Hematopoietic multipotent progenitor cell (in vitro differentiated cells): ENCODE measurements at places on chromosomes 16 and 17.

DNA sequence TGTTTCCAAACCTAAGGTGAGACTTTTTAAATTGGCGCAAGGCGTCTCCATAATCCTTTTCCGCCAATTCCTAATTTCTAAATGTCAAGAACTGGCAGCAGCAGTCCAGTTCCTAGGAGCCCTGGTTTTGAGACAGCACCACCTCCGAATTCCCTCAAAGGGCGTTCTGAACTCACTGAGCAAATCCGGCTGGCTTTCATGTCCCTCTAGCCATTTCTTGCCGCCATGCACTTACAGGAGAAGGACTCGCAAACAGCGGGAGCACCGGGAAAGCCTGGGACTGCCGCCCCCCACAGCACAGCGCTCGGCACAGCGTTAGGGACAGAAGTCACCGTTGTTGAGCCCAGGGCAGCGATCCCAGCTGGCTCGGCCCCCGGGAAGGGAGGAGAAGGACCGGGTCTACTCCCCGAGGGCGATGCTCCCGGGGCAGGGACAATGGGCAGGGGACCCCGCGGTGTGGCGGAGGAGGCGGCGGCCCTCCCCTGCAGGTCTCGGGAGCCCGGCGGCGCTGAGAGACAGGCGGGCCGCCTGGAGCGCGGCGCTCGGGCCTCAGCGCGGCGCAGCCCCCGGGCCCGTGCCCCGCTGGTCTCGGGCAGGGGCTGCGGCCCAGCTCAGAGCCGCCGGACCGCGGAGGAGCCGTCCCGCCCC lies 545 bp downstream of the ARHGAP17 start:
- no peak for DNase-seq

DNA sequence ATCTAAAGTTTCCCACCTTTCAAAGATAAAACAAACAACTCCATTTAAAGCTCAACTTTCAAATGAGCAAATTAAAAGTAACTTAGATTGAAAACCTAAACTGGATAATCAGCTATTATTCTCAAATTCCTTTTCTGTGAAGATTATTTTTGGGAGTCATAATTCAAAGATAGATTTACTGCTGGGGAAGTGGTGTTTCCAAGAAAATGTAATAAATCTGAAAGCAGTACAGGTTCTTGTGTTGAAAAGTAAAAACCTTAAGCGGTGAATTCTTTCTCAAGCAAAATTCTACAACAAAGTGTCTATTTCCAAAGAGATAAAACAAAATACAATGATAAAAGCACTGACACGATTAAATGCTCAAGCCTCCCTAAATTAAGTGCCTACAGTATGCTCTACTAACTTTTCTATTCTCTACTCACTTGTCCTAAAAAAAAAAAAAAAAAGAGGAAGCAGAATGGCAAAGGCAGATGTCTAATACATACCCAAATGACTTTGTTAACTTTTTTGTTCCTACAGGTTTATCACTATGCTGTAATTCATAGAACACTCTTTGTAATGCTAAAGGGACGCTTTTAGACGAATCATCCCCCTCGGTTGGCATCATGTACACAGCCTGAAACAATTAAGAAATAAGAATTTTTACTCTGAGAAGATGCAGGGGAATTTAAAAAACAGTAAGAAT lies 34.5 kb downstream of the LITAFD start:
- DNase-seq = no peak

DNA sequence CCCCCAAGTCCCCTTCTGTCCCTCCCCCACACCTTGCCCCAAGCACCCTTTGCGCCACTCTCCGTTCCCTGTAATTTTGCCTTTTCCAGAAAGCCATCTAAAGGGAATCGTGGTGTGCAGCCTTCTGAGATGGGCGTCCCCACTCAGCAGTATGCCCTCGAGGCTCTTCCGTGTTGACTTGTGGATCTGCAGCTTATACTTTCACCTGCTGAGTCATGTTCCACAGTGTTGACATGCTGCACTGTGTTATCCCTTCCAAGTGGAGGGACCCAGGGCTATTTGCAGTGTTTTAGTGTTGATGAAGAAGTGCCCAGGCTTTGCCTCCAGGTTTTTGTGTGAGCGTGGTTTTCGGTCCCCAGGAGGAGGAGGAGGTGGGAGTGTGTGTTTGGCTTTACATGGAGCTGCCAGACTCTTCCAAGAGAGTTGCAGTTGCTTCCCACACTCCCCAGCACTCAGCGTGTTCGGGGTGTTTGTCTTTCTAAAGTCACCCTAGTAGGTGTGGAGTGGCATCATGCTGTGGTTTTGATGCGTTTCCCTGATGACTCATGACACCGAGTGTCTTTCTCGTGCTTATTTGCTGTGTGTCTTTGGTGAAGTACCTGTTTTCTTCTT lies 32.1 kb upstream of the JPT2 start:
- peak; percentile 68 for DNase-seq

DNA sequence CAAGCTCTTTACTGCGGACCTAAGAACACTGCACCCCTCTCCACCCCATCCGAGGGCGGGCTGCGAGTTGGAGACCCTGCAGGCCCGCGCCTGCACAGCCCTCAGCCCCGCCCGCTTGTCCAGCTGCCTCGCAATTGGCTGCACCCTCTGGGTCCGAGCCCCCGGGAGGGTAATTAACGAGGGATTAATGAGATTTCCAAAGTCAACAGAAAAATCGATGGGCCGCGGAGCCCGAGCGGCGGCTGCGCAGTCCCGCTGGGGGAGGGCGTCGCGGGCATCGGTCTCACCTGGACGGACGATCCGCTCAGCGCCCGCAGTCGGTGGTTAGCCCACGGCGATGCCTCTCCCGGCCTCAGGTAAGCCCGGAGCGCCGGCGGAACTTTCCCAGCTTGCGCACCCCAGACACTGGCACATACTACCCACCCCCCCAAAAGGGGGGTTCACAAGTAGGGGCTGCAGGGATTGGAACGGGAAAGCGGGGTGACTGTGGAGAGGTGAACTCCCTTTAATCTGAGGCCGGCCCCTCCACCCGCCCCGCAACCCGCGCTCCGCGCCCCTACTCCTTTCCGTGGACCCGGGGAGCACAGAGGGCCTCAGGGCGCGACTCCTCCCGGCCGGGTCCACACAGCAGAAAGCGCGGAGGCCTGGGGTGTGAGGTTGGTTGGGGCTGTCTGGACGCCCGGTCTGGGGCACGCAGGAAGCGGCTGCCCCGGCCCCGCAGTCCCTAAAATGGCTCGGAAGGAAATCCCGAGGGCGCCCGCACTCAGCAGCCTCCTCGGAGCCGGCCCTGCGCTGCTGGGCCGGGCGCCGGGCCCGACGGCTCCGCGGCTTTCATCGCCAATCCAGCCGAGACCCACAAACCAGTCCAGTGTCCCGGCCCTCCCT lies at the start of gene OTOP3:
Gene OTOP3 (plus strand): TSS at position 314 of the 885 bp plus-strand sequence. CDS start 24 bp downstream, at position 338.
- no peak for DNase-seq

- peak; percentile 56 for DNase-seq
Measured at GRCh38 chr16:70380248-70380918, 33.7 kb downstream of the DDX19A start.

GRCh38 chr17:17508019-17508535 lies 11.9 kb upstream of the RASD1 start:
- DNase-seq = no peak

DNA sequence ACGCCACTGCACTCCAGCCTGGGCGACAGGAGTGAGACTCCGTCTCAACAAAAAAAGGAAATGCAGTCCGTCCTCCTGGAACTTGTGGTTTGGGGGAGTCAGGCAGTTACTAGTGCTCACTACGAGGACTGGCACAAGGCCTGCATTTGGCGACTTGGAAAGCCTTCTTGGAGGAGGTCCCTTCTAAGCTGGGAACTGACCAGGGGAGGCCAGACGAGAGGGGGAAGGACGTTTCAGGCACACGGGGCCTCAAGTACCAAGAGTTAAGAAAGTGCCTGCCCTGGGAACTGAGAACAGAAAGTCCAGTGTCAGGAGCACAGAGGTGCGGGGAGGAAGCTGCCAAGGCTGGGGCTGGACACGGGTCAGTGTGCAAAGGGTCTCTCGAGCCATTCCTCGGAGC lies 89.9 kb downstream of the ABR start:
- no peak for DNase-seq

DNA sequence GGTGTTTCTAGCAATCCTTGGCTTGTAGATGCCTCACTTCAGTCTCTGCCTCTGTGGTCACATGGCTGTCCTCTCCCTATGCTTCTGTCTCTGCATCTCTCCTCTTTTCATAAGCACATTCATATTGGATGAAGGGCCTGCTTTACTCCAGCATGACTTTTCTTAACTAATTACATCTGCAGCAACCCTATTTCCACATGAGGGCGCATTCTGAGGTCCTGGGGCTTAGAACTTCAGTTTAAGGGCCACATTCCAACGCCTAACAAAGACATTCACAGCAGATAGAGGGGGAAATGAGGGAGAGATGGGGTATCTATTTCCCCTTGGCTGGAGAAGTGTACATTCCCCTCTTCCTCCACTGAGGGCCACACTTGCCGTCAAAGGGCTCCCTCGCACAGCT lies 489.1 kb upstream of the SALL1 start:
- DNase-seq = no peak

- no peak for DNase-seq
Measured at GRCh38 chr16:30699615-30700099, 686 bp downstream of the SRCAP start.

DNA sequence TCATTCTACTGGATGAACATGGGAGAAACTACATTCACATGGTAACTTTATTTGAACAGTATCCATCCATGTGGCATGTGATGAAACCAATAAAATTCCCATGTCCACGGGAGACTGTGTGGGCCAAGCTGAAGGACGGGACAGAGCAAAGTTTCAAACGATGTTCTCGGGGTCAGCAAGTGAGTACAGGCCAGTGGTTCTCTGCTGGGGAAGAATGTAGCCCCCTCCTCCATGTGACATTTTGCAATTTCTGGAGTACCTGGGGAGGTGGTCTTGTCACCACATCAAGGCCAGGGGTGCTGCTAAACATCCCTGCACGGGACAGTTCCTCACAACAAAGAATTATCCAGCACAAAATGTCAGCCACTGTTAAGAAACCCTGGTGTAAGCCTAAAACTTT lies 7.4 kb upstream of the TANGO6 start:
- no peak for DNase-seq

DNA sequence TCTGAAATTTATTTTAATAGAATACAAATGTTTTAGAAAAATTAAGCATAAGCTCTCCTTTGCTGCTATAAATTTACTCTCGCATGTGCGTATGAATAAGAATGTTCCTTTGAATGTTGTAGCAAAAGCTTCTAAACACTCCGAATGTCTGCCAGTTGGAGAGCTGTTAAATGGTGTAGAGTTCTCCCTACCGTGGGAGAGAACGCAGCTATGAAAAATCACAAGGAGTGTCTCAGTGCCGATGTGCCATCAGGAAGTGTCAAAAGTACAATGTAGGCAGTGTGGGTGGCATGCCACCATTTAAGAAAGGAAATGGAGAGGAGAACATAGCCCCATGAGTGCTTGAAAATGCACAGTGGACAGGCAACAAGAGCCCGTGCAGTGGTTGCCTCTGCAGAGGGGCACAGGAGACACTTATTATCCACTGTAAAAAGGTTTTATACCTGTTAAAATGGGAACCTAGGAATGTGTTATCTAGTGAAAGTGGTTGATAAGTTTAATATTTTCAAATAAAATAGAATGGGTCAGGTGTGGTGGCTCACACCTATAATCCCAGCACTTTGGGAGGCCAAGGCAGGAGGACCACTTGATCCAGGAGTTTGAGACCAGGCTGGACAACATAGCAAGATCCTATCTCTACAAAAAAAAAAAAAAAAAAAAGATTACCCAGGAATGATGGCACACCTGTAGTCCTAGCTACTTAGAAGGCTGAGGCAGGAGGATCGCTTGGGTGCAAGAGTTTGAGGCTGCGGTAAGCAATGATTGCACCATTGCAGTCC lies 144.0 kb downstream of the SOCS1 start:
- DNase-seq = no peak

GRCh38 chr16:25411396-25412081 lies 153.9 kb upstream of the ZKSCAN2 start:
- no peak for DNase-seq

GRCh38 chr17:14094676-14095601 lies 25.6 kb downstream of the COX10 start:
- DNase-seq = no peak

DNA sequence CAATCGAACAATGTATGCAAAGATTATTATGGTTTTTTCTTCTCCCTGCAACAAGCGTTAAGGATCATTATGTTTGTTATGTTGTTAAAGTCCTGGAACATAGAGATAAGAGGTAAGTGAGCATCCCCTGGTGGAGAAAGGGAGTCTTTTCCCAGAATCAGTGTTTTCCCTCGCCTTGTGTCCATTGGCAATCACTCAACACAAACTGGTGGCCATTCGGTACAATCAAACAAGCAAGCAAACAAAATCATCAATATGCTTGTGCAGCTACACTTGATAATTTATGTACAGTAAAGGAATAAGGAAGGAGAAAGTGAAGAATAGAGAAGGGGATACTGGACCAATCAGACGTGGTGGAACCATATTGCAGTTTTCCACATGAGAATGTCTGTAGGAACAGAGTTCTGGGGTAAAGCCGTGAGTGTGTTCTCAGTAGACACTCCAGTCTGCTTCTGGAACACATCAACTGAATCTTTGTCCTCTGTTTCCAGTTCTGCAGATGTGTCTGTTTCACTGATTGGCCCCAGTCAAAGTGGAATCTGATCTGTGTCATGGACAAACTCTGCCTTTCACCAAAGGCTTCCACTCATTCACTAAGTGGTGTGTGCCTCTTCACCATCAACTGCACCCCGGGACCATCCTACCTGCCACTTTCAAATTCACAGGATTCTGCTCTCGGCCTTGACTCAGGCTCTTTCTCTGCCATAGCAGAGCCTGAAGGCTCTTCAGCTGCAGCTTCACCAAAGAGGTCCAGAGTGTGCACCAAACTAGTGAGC lies 169.5 kb downstream of the AHSP start:
- DNase-seq = peak; percentile 50

DNA sequence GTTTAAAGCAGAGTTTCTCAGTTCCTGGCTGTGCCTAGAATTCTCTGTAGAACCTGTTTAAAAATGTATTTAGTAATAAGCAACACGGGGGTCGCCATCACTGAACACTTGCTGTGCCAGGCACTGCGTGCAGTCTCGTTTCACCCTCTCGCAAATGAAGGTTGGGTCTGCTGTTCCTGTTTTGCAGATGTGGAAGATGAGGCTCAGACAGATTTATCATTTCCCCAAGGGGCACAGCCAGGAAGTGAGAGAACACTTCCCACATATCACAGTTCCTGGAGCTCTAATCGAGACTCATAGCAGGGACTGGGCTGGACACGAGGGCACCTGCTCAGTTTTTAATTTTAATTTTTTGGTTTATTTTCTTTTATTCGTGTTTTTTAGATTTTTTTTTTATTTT lies 122.7 kb downstream of the ABCC6 start:
- no peak for DNase-seq

GRCh38 chr17:72590382-72590781 lies 469.6 kb downstream of the SOX9 start:
- no peak for DNase-seq

GRCh38 chr16:86261379-86261778 lies 248.9 kb upstream of the FOXF1 start:
- DNase-seq = no peak

- no peak for DNase-seq
Measured at GRCh38 chr16:12252616-12253015, 276.1 kb downstream of the SNX29 start.

GRCh38 chr17:50661795-50662391 lies 27.2 kb downstream of the ABCC3 start:
- no peak for DNase-seq

GRCh38 chr17:49223517-49224197 lies 6.9 kb downstream of the PHOSPHO1 start:
- no peak for DNase-seq
